ENCODE measurements at places on chromosomes 12 and 14.

DNA sequence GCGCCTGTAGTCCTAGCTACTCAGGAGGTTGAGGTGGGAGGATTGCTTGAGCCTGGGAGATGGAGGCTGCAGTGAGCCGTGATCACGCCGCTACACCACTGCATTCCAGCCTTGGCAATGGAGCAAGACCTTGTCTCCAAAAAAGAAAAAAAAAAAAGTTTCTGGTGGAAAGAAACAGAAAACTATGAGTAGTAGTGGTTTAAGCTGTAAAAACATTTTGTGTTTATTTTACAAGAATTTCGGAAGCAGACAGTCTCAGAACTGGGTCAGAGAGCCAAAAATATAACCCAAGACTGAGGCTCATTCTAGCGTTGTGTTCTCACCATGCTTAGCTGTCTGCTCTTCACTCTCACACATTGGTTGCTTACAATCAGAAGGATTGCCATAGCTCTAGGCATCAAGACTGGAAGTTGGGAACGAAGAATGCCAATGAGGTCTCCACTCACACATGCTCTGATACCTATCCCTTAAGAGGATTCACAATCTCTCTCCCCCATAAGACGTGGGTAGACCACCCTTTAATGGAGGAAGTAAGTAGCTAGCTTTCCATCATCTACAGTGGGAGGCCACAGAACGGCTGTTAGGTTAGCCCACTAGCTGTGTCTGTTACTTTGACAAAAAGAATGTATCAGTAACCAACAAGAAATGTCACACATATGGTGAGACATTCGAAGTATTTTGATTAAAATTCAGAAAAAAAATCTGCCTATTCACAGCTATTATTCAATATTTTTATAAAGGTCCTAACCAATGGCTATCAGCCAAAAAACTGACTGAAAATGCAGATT is 117.6 kb upstream of the RASSF8 start:
- H3K36me3 ChIP-seq, result no peaks in the 10 kb centered on the region
- no peak overlapping the region for H3K4me3 ChIP-seq
- DNase-seq, result no peak
- no peaks in the 10 kb centered on the region for H3K4me1 ChIP-seq
- H3K27ac ChIP-seq, result no peak overlapping the region
- no peaks in the 10 kb centered on the region for H3K27me3 ChIP-seq

GRCh38 chr12:102300824-102301461 is 103.3 kb upstream of the PMCH start:
- DNase-seq, result no peak
- no peaks in the 10 kb centered on the region for H3K27me3 ChIP-seq
- no peaks in the 10 kb centered on the region for H3K4me1 ChIP-seq
- H3K36me3 ChIP-seq, result no peaks in the 10 kb centered on the region

GRCh38 chr12:127703026-127703425 is 563.9 kb upstream of the TMEM132C start:
- no peak overlapping the region for H3K4me3 ChIP-seq
- H3K27me3 ChIP-seq, result no peaks in the 10 kb centered on the region
- no peaks in the 10 kb centered on the region for H3K4me1 ChIP-seq
- H3K27ac ChIP-seq, result no peak overlapping the region

- no peaks in the 10 kb centered on the region for H3K27me3 ChIP-seq
- no peak for DNase-seq
- no peaks in the 10 kb centered on the region for H3K36me3 ChIP-seq
- H3K4me1 ChIP-seq, result no peaks in the 10 kb centered on the region
- no peak overlapping the region for H3K4me3 ChIP-seq
Observed at GRCh38 chr14:79417961-79418360, 793.3 kb downstream of the DIO2 start.

GRCh38 chr12:107196681-107197080 is 103.3 kb upstream of the CRY1 start:
- H3K27me3 ChIP-seq, result no peaks in the 10 kb centered on the region
- H3K36me3 ChIP-seq, result no peaks in the 10 kb centered on the region
- H3K4me1 ChIP-seq, result no peaks in the 10 kb centered on the region
- no peak for DNase-seq

DNA sequence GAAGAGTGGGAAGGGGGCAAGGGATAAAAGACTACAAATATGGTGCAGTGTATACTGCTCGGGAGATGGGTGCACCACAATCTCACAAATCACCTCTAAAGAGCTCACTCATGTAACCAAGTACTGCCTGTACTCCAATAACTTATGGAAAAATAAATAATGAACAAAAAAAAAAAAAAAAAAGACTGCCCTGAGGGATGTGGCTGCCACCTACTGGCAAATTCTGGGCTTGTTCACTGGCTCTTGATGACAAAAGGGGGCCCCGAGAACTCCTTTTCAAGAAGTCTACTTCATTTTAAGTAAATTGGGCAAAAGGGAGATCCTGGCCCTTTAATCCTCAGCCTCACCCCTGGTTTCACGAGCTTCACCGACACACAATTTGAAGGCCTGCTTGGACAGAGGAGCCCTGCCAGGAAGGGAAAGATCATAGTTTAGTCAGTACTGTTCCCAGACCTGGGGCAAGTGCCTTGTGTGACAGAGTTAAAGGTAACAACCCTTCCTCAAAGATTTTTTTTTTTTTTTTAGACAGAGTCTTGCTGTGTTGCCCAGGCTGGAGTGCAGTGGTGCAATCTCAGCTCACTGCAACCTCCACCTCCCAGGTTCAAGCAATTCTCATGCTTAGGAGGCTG is 26.1 kb upstream of the STAC3 start:
- H3K4me3 ChIP-seq, result no peak overlapping the region
- no peak overlapping the region for H3K27ac ChIP-seq
- peaks cover 5% of the 10 kb centered on the region for H3K4me1 ChIP-seq
- no peaks in the 10 kb centered on the region for H3K27me3 ChIP-seq
- H3K36me3 ChIP-seq, result no peaks in the 10 kb centered on the region
- DNase-seq, result no peak

DNA sequence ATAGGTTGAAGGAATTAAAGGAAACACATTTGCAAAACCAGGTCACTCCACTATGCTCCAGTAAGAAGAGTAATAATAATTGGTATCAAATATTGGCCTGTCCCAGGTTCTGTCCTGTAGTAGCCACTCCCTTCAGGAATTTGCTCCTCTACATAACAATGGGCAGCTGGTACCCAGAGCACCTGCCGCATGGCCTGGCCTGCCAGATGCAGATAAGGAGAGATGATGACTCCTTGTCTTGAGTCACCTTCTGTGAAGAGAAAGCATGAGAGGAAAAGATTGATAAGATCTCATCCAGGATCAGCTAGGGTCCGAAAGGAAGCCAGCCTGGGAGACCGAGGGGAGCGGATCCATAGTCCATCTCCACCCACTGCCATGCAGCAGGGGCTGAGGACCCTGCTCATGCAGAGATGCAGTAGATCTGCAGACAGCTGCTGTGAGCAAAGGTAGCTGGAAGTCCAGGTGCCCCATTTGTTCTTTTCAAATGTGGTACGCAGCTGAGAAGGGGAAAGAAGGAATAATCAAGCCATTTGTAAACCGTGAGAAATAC is 24.3 kb downstream of the VCPKMT start:
- no peaks in the 10 kb centered on the region for H3K4me1 ChIP-seq
- no peak for DNase-seq
- no peak overlapping the region for H3K4me3 ChIP-seq

- no peaks in the 10 kb centered on the region for H3K27me3 ChIP-seq
- no peak for DNase-seq
- no peaks in the 10 kb centered on the region for H3K36me3 ChIP-seq
- H3K4me3 ChIP-seq, result no peak overlapping the region
Observed at GRCh38 chr12:53505555-53506449, 1.5 kb downstream of the NPFF start.

DNA sequence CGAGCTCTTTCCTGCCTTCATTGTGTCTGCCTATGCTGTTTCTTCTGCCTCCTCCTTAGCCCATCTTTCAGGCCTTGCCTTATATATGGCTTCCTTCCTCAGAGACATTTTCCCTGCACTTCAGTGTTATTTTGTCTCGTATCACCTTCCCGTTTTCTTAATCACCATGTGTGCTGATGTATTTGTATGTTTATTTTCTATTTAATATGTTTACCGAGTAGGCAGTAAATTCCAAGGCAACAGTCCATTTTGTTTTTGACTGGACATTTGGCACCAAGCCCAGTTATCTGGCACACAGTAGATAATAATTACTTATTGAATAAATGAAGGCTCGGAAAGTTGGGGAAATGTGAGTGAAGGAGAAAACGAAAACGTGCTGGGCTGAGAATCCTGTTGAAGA is 4.6 kb upstream of the POU6F1 start:
- H3K4me1 ChIP-seq, result peaks cover 9% of the 10 kb centered on the region
- no peak overlapping the region for H3K4me3 ChIP-seq
- no peaks in the 10 kb centered on the region for H3K27me3 ChIP-seq
- no peaks in the 10 kb centered on the region for H3K36me3 ChIP-seq
- H3K27ac ChIP-seq, result no peak overlapping the region
- DNase-seq, result no peak

DNA sequence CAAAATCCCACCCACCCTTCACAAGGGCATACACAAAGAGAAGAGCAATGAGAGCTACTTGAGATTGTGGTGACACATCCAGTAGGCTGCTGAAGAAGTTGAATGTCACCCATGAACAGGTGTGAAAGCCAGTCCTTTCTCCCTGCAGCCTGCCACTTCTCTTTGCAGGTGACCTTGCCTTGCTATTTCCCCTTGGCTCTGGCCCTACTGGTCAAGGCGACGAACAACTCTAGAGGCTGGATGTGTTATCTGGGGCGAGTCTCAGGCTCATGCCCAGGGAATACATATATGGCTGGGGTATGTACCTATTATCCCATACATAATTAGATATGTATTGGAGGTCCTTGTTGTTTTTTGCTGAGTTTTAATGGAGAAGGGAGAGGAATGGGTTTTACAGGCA is 70.2 kb upstream of the EGLN3 start:
- no peaks in the 10 kb centered on the region for H3K4me1 ChIP-seq
- H3K27me3 ChIP-seq, result no peaks in the 10 kb centered on the region
- no peak overlapping the region for H3K4me3 ChIP-seq
- no peak overlapping the region for H3K27ac ChIP-seq
- DNase-seq, result no peak

DNA sequence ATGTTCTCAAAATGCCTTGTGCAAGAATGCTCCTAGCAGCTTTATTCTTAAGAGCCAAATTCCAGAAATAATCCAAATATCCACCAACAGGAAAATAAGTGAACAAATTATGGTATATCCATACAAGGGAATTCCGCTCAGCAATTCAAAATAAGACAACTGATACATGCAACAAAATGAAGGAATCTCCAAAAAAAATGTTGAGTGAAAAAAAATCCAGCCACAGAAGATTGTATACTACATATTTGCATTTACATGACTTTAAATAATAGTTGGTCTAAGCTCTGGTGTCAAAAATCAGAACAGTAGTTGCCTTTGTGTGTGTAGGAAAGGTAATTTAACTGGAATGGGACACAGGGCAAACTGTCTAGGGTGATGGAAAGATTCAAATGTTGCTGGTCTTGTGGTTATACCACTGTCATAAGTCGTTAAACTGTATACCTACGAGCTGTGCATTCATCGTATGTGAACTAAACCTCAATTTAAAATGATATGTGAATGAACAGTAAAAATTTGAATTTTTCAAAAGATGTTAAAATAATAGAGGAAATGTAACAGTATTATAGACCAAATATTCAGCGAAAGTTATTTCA is 3.2 kb downstream of the CD69 start:
- H3K27ac ChIP-seq, result no peak overlapping the region
- H3K36me3 ChIP-seq, result no peaks in the 10 kb centered on the region

- no peak for DNase-seq
- no peak overlapping the region for H3K27ac ChIP-seq
- no peaks in the 10 kb centered on the region for H3K27me3 ChIP-seq
- H3K4me1 ChIP-seq, result no peaks in the 10 kb centered on the region
- H3K36me3 ChIP-seq, result no peaks in the 10 kb centered on the region
- no peak overlapping the region for H3K4me3 ChIP-seq
Observed at GRCh38 chr14:77714926-77715325, 7.0 kb downstream of the SLIRP start.

GRCh38 chr12:113900716-113901115 is 65.4 kb downstream of the RBM19 start:
- no peaks in the 10 kb centered on the region for H3K36me3 ChIP-seq
- no peaks in the 10 kb centered on the region for H3K4me1 ChIP-seq
- no peaks in the 10 kb centered on the region for H3K27me3 ChIP-seq
- no peak overlapping the region for H3K4me3 ChIP-seq

DNA sequence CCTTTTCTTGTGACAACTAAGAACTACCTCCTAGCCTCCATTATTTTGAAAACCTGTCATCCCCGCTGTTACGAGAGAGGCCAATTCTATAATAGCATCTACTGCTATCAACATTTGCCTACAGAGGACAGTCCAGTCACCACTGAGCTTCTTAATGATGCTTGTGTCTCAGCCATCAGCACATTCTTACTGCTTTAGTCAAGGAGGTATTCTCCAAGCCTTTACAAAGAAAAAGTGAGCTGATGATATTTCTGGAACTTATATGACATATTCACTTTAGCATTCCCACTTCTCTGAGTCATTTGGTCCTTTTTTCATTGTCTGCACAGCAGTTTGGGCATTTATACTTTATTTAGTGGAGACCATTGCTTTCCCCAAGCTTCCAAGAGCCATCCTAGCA is 497.7 kb upstream of the RPL10L start:
- no peak overlapping the region for H3K27ac ChIP-seq
- H3K4me1 ChIP-seq, result no peaks in the 10 kb centered on the region
- DNase-seq, result no peak
- H3K27me3 ChIP-seq, result no peaks in the 10 kb centered on the region

- peak; percentile 51 for DNase-seq
- H3K27me3 ChIP-seq, result no peaks in the 10 kb centered on the region
- no peak overlapping the region for H3K4me3 ChIP-seq
- H3K36me3 ChIP-seq, result no peaks in the 10 kb centered on the region
- no peak overlapping the region for H3K27ac ChIP-seq
Observed at GRCh38 chr14:105944632-105945610, 418.5 kb downstream of the TMEM121 start.

DNA sequence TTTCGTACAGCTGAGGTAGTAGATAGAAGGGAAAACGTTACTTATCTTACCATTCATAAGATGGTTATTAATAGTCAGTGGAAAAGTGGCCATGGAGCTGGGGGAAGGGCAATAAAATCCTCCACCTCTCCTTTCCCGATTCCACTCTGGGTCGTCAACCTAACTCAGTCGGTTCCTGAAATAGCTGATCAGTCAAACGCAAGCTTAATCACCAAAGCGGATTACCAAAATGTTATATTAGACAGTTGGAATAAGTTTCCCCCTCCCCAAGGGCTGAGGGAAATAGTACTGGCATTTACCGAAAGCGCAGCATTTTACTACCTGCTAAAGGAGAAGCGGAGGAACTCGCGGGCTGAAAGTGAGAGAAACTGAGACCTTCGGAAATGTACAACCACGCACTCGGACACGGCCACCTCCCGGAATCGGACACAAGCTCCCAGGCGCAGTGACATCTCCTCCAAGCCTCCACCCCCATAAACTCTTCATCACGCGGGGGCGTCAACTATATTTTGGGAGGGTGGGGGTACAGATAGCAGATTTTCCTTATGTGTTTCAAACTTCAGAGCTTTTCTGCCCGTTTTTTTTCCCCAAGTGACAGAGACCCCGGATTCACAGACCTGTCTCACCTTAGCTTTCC is 1.2 kb downstream of the PPM1H start:
- no peaks in the 10 kb centered on the region for H3K36me3 ChIP-seq
- H3K27ac ChIP-seq, result no peak overlapping the region
- DNase-seq, result no peak
- H3K4me3 ChIP-seq, result peak overlapping the region; percentile 77
